Fibroblast of the aortic adventitia (primary cell): ENCODE measurements at places on chromosomes 2 and 18. TPM values are rescaled to one million over a fixed set of nuclear protein-coding genes. Genes with fewer than 3 reads are reported as not detected.

Gene ASTL
- not detected in 2 replicates for total RNA-seq

- DNase-seq: peak; percentile 33
Measured at GRCh38 chr2:155372969-155373368, 674.5 kb downstream of the KCNJ3 start.

DNA sequence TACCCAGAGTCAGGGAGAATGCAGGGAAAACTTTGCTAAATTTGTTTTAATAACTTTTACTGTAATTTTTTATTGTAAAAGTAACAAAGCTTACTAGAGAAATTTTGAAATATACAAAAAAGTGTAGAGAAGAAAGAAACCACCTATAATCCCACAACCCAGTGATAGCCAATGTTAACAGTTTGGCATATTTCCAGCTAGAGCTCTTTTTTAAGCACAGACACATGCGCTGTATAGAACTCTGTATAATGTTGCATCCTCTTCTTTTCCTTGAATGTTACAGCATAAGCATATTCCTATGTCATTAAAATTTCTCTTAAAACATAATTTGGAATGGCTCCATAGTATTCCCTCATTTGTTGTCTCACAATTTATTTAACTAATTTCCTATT lies 37.4 kb upstream of the EPAS1 start:
- DNase-seq: no peak

DNA sequence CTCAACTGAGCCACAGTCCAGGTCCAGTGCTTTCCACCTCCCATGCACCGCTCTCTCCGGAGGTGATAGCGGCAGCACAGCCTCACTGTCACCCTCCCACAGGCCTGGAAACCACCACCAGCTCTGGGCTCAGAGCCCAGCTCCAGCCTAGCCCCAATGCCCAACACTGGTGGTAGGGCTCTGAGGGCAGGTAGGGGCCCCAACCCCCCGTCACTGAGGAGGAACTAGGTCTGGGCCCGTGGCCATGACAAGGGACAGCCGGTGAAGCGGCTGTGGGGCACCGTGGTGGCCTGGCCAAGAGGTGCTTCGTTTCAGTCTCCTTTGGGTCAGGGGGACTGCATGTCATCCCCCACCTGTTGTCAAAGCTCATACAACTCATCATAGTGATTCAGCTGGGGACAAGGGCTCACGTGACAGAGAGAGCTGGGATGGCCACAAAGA lies 5.5 kb upstream of the TMEM214 start:
- DNase-seq: no peak

DNA sequence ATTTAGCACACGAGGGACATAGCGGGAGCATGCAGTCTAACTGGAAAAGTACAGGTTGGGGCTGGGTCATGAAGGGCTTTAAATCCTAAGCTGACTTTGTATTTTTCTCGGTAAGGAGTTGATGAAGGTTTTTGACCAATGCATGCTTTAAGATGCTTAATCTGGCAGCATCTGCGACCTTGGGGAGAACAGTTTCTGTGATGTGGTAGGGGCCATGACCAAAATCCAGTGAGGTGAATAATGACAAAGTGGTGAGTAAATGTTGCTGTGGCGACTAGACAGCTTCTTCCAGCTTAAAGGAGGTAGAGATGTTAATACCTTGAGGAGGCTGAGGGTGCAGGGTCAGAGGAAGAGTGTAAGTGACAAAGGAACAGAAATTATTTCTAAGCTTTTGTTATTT lies 174.6 kb upstream of the ALPP start:
- DNase-seq: peak; percentile 16

Gene WNT6
- not detected in 2 replicates for total RNA-seq

Gene CHST9
- not detected in 2 replicates for total RNA-seq

Gene TUBB6
- 75.6 and 358 TPM in 2 replicates for total RNA-seq

Gene KIAA2012
- not detected in 2 replicates for total RNA-seq

- no peak for DNase-seq
Measured at GRCh38 chr2:219998107-219998506, 370.7 kb downstream of the SLC4A3 start.

DNA sequence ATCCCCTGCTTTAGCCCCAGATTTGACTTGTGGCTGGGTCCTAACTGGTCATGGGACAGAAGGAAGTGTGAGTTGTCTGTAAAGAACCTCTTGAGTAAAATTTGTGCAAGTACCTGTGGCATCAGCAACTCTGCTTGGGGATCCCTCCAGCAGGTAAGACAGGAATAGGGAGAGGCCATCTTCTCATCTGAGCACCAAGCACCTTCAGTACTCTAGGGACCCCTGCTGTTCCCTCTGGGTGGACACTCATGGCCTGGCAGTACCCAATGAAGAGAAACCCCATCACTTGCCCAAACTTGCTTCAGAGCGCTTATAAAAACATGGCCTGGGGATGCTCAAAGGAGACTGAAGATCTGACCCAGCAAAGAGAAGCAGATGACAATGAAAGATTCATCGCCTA lies 297.8 kb downstream of the SP3 start:
- DNase-seq: no peak

DNA sequence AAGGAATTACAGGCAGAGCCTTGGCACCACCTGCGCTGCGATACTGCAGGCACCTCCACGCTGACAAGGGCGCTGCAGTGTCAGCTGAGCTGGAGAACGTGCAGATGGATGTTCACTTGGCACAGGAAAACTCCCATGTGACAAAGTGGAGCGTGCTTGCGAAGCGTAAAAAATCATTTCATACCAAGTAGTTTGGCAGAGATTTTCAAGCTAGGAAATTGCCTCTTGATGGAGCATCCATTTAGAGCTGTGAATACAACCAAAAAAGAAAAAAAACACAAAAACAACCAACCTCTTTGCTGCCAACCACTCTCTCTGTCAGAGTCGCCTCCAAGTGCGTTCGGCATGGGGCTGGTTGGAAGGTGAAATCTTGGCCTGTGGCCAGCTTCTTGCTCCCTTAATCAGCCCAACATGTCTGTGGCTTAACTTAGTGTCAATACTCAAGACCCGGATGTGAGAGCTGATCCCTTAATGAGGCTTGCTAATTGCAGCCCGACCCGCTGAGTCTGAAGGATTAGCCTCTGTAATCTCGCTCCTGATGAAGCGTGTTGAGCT lies 38.1 kb downstream of the ACOXL start:
- peak; percentile 1 for DNase-seq

DNA sequence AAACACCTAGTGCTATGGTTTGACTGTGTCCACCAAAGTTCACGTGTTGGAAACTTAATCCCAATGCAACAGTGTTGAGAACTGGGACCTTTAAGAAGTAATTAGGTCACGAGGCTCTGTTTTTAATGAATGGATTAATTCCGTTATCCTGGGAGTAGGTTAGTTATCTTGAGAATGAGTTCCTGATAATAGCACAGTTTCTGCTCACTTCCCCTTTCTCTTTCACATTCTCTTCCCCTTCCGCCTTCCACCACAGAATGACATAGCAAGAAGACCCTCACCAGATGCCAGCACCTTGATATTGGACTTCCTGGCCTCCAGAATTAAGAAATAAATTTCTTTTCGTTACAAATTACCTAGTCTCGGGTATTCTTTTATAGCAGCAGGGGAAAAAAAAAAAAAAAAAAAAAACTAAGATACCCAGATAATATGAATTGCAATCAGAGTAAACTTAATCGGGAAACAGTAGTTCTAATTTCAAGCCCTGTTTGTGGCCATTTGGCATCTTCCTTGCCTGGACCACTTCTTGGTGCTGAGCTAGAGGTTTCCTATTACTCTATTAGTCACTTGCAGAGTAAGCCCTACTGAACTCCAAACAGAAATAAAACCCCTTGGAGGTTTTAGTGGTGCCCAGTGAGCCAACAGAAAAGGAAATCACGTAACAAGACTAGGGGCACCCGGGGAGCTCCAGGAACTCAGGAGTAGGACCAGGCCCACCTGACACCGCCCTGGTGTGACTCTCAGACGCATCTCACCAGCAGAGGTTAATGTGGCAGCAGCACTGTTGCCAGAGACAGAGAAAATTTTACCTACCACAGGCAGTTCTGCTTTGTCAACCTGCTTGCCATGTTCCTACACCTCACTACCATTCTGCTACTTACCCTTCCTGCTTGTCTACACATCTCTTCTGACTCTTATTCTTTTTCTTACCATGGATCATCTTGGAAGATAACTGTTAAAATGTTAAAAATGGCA lies 147.6 kb upstream of the CAB39 start:
- no peak for DNase-seq

DNA sequence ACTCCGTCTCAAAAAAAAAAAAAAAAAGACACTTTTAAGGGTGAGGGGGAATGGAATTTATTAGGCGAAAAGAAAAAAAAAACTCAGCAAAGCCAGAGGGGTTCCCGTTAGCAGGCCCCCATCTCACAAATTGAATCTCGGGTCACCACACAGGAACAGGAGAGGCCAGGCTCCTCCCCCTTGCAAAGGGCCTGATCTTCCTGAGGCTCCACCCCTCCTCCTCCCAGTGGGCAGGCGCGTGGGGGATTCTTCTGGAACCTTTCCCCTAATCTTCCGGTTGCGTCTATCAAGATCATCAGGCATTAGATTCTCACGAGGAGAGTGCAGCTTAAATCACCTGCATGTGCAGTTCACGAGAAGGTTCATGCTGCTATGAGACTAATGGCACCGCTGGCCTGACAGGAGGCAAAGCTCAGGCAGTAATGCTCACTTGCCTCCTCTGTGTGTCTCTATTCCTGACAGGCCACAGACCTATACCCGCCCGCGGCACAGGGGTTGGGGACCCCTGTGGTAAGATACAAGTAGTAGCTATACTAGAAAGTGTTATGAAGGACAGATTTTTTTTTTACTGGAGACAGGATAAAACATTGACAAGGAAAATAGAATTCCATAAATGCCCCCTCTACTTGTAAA lies 45.8 kb downstream of the TAF4B start:
- no peak for DNase-seq

Gene ANKRD30B
- total RNA-seq: 0.36 and 2.7 TPM in 2 replicates

DNA sequence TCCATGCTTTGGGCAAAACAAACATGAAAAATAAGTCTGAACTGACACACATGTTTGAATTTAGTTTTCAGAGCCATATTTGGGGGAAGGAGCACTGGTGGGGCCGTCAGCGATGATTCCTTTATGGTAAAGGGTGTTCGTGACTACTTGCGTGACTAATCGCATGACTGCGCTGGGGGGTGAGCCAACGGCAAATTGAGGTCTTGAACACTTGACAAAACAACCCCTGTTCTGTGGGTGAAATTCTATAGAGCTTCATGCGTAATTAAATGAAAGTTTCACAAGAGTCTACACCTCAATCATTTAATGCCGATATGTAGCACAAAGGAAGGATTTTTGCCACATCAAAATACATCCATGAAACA lies 127.5 kb upstream of the CYP1B1 start:
- no peak for DNase-seq

Gene DSC3
- 0.09 and 12.1 TPM in 2 replicates for total RNA-seq

Gene ARHGEF4
- total RNA-seq: 5.2 and 9.8 TPM in 2 replicates

GRCh38 chr2:65061146-65061909 lies 5.1 kb downstream of the CEP68 start:
- no peak for DNase-seq

Gene TMEM150A
- 7.4 and 8.6 TPM in 2 replicates for total RNA-seq

DNA sequence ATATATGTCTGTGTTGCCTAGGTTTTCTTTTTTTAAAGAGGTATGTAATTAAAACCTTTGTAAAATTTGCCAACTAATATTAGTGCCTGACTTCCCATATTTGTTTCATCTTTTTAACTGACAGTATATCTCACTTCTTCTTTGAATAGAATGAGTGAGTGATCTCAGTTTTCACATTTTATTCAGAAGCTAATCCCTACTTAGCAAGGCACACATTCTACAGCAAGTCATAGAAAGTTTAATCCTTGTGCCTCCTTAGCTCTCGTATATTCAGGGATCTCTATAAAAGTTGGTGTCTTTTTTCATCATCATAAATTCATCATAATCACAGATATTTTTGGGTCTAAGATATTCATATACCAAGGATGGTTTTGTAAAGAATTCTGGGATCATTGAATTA lies 66.6 kb downstream of the RIF1 start:
- DNase-seq: no peak

DNA sequence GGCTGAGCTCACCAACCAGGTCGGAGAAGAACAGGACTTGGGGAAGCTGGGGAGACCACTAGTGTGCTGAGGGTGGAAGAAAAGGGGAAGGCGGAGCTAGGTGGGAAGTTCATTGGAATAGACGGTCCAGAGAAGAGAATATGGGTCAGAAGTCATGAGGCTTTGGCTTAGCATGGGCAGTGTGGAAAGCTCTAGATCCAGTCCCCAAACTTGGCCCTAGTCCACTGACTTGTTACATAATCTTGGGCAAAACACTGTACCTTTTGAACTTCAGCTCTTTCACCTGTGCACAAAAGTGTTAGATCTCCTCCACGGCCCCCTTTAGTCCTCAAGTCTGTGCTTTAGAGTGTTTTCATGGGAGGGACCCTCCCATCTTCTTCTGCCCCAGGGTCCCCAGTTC lies 10.7 kb downstream of the GCKR start:
- DNase-seq: no peak

DNA sequence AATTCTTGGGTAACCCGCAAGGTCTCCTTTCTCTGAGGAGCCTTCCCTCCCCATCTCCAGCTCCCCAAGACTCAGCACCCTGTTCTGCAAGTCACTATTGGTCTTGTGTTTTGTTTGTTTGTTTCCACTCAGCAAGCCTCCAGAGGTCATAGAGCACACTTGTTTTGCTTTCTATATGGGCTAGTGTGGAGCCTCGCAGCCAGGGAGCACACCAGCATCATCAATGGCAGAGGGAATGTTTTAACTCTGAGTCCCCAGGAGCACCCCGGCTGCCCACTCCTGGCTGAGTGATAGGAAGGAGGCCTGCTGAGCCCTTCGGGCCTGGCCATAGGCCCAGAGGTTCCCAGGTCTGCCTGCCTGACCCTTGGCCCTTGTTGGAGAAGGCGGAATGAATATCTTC lies 36.6 kb downstream of the GLI2 start:
- DNase-seq: no peak

Gene SMYD1
- not detected in 2 replicates for total RNA-seq

Gene FAM228A
- total RNA-seq: 0.18 and 1.3 TPM in 2 replicates

DNA sequence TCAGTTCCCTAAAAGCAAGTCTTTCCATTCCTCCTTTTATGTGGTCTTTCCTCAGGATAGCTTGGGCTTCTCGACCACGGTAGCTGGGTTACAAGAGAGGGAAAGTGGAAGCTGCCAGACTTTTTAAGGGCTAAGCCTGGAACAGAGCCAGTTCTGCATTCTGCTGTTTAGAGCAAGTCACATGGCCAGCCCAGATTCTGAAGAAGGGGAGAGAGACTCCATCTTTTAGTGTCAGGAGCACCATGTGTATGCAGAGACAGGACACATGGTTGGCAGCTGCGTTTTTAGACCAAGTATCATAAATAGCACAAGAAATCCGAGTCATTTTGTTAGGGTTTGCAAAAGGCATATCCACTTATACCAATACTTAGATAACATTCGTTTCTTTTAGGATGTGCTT lies 4.7 kb downstream of the HMSD start:
- peak; percentile 13 for DNase-seq

GRCh38 chr2:174777347-174778084 lies 13.2 kb upstream of the CHRNA1 start:
- no peak for DNase-seq
